ENCODE measurements at places on chromosomes 12 and 14.

- DNase-seq = no peak
Measured at GRCh38 chr14:67440513-67440912, 28.5 kb upstream of the PLEK2 start.

DNA sequence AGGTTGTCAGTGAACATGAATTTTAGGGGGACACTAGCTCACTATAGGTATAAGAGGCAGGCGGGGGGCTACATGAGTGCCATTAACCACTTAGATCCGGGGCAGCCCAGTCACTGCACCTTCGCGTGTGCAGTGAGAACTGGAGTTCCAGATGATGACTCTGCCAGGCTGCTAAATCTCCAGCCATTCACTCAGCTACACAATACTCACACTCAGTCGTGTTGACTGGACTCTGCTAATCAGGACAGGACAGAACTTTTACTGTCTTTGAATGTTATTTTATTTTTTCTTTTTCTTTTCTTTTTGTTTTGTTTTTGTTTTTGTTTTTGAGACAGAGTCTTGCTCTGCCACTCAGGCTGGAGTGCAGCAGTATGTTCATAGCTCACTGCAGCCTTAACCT, 465.6 kb downstream of the AACS start:
- no peak for DNase-seq

DNA sequence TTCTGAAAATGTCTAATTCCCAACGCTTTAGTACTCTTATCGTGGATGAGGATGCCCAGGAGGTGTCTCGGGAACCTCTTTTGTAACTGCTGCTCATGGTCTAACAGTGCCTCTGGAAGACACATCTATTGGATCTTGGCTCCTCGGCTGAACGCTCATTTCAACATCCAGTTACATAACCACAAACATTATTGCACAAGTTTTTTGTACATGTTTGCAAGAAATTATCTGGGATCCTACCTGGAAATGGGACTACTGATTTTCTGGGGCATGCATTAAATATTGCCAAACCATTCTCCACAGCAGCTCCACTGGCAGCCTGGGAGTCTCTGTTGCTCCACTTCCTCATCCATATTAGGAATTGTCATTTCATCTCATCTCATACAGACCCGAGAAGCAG, 117.5 kb upstream of the EVL start:
- DNase-seq = no peak

GRCh38 chr12:13241833-13242488, 45.4 kb downstream of the EMP1 start:
- no peak for DNase-seq

DNA sequence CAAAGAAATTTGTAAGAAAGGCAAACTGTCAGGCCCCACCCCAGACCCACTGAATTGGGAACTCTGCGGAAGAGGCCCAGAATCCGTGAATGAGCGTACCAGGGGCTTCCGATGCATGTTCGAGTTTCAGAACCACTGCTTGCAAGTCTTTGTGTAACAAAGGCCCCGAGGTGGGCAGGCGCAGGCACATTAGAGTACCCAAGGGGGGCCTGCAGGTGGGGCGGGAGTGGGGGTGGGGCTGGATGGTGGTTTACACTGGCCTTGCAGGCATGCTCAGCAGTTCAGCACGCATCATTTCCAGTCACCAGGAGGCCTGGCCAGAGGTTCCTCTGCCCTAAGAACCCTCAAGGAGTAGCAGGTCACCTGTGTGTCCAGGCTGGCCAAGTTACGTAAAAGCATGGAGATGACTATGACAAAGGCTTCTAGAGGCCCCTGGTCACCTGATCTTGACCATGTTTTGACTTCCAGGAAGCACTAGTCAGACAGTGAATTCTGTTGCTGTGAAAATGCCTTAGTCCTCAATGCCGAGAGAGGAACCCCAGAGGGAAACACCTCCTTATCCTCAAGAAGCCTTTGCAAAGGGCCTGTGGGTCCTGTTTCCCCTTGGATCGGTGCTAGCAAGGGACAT, 33.2 kb upstream of the IRF2BPL start:
- DNase-seq = no peak

DNA sequence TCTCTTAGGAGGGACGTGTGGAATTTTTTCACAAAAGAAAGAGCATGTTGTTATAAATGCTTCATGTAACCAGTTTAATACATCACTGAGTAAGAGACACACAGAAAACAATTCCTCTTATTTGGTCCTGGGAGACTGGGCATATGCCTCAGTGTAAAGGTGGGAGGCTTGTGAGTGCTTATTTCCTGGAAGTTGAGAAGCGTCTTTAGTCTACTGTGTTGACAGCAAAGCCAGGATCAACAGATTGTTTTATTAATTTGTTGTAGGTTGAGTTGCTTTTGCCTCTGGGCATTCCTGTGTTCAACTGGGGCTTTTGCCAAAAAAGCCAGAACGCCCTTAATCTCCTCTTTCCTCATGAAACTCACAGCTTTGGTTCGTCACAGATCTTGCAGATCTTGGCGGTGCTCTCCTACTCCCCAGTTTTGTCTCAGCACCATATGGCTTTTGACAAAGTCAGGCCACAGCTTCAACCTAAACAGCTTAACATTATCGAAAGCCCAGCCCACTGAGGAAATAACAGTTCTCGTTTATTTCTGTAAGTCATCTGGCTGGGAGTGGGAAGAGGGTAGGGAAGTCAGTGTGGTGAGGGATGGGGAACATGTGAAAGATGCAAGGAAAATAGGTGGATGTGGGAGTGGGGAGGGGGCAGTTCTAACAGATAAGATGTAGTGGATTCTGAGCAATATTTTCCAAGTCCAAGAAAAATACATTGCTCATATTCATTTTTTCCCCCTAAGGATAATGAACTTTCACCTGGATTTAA, 227.2 kb downstream of the DACT1 start:
- no peak for DNase-seq

- no peak for DNase-seq
Measured at GRCh38 chr12:120126635-120127005, 10.1 kb upstream of the RAB35 start.

- no peak for DNase-seq
Measured at GRCh38 chr12:288687-289086, 26.1 kb upstream of the SLC6A13 start.

DNA sequence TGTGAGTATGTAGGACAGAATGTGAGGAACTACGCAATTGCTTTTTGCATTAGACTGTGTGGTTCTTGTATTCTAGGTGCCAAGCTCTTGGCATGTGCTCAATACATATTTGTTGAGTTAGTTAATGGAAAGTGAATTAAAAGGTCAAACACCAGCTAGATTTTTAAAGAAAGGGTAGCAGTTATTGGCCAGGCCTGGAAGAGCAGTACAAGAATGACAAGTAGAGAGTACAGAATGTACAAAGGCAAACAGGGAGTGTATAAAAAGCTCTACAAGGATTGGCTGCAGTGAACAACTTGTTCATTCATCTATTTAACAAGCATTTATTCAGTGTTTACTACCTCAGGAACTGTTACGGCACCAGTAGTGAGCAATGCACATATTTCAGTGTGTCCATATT, 854.0 kb upstream of the SEL1L start:
- no peak for DNase-seq

GRCh38 chr14:92954933-92955332, 32.0 kb downstream of the CHGA start:
- no peak for DNase-seq

DNA sequence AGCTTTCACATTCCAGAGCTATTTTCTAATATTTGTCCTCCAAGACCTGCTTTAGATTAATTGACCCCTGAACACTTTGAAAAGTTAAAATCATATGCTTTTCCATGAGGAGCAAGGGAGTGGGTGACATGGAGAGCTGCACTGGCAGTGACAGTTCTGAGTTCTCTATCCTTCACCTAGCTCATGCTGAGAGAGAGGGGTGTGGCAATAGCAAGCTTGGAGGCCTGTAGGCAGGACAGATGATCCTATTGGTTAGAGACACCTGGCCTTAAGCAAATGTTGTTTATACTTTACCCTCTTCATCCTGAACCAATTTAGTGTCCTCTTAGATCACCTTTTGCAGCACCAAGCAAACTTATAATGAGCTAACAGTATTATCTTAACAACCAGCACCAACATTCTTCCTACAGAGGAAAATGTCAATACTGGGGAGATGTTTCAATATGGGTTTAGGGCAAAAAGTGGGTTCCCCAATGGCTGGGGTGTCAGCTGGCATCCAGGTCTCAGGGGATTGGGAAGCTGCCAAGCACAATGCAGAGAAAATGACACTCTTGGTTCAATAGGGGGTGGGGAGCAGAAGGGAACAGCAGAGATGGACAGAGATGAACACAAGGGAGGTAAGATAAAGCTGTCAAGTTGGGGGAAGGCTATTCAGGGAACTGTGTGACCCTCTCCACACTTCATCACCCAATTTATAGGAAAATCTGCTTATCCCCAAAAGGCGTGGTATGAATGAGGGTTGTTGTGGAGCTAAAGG, 37.0 kb upstream of the PPM1H start:
- DNase-seq = no peak

GRCh38 chr12:122519418-122519817, 7.3 kb downstream of the RSRC2 start:
- DNase-seq = no peak

DNA sequence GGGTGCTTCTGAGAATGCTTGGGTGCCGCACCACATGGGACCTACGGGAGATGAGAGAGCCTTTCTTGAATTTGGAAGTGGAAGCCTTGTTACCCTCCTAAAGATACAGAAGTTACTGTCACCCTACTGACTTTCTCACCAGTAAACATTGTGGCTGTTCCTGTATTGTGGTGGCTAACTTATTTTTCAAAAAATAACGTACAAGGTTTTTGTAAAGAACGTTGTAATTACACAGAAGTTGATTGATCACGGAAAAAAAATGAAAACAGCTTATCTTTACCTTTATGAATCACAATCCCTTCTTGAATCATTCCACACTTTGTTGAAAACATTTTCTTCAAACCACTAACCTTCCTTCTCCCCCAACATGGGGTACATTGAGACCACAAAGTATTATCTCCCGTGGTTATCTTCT, 22.0 kb upstream of the PPFIBP1 start:
- no peak for DNase-seq

GRCh38 chr12:97552410-97553121, 90.0 kb downstream of the RMST start:
- no peak for DNase-seq

DNA sequence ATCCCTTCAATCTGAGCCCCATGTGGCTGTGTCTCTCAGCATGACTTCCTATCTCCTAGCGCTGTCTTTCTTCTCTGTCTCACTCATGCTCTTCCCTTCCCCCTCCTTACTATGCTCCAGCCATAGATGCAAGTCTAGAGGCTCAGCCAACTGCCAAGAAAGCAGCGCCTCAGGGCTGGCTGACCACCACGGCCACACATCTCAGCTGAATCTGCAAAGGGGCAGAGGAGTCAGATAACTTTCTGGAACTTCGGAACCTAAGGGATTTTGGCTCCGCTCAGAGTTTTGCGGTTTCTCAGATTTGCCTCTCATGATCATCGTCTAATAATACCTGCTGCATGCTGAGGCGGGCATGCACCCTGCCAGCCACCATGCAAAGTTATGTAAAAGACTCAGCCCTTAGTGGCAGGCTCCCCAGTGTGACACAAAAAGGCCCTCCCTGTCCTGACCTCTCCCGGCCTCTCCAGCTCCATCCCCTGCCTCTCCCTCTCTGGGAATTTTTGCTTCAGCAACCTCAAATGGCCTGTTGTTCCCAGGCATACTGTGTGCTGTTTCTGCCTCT, 5.0 kb upstream of the FGF6 start:
- DNase-seq = no peak

DNA sequence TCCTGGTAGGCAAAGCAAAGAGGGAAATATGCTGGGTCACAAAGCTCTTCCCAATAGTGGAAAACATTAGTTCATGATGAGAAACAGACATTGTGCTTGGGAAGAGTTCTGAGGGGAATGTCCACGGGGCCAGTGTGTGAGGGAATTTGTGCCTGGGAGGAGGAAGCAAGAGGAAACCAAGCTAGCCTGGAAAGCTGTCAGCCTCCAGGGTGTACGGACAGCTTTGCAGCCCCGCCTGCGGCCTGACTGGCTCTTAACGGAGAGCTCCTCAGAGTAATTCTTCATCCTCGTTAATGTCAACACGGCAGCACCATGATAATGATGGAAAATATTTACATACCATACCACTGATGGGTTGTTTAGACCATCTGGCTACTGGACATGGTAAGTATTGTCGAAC, 32.4 kb downstream of the PITPNM2 start:
- DNase-seq = no peak

- no peak for DNase-seq
Measured at GRCh38 chr12:46149905-46150304, 118.9 kb downstream of the SLC38A1 start.

- DNase-seq = no peak
Measured at GRCh38 chr14:100669468-100669867, 57.2 kb upstream of the DLK1 start.

DNA sequence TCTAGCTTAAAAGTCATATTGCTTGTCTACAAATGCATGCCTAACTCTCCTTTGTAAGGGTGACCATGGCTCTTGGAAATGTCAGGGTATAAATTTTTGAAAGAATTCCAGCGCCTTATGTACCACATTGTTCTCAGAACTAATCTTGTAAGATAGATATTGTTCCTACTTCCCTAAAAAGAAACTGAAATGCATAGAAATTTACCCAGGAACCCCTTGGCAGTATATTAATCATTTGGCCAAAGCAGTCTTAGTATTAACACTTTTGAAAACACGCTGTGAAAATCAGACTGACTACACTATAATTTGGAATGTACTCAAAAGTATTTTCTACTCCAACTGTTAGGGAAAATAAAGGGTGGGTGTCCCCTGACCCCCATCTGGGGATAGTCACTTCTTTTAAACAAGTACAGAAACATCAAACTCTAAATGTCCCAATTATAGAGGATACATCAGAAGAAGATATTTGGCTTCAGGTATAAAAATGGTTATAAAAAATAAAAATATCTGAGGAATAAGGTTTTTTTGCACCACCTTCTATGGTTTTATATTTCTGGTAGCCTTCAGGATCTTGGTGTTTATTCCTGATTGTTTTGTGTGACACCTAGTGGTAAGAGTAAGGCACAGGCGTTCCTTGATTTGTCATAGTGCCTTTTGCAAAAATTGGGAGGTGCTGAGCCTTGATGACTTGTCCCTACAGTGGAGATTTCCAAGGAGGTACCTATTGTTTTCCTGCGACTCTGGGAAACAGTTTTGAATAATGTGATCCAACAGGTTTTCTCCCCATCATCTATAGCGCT, 2.2 kb upstream of the NFKBIA start:
- no peak for DNase-seq

DNA sequence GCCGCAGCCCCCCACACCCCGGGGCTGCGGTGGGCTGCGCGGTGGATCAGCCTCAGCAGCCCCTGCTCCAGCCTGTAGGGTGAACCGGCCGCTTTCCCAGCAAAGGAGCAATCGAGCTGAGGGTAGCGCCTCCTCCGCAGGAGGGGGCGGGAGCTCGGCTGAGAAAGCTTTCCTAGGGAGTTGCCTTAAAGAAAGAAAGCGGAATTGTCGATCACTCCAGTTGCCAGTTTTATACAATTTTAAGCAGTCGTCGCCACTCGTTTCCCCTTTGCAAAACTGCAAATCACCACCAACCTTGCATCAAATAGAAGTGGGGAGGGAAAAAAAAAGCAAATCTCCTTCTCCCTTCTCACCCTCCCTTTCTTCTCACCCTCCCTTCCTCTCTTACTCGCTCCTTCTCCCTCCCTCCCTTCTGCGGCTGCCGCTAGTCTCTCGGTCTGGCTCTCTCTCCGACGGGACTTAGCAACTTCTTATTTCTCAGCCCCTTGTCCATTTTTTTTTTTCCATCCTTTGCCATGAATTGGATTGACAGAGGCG, at the start of gene PDE3A:
TSS of gene PDE3A (plus strand) at position 424 of the 537 bp plus-strand sequence. CDS start 748 bp downstream, outside the sequence.
- no peak for DNase-seq

GRCh38 chr12:121773011-121773777, 20.3 kb downstream of the RHOF start:
- DNase-seq = peak; percentile 79

GRCh38 chr12:91104812-91105466, 6.4 kb downstream of the LUM start:
- no peak for DNase-seq

- DNase-seq = no peak
Measured at GRCh38 chr14:71960494-71961353, 28.5 kb downstream of the RGS6 start.
